ENCODE measurements at places on chromosomes 7 and 10. TPM values are rescaled to one million over a fixed set of nuclear protein-coding genes. Genes with fewer than 3 reads are reported as not detected.

The LLCFC1 gene
- not detected for total RNA-seq

The CFTR gene
- 267 TPM for total RNA-seq

The CALHM1 gene
- not detected for total RNA-seq

The OGDHL gene
- 1.0 TPM for total RNA-seq

The RBM20 gene
- total RNA-seq: not detected

The MSMB gene
- 7.4 TPM for total RNA-seq

The TOMM7 gene
- 290 TPM for total RNA-seq

The TAC1 gene
- total RNA-seq: 2.8 TPM

The SPDYE11 gene
- not detected for total RNA-seq

The SEMA4G gene
- total RNA-seq: 15.9 TPM

The CPA2 gene
- not detected for total RNA-seq

The UPK3B gene
- 6.0 TPM for total RNA-seq

The PAX4 gene
- not detected for total RNA-seq

The PTF1A gene
- not detected for total RNA-seq

The FAM171A1 gene
- 2.6 TPM for total RNA-seq

The CYP3A4 gene
- not detected for total RNA-seq

The AGR3 gene
- total RNA-seq: 11.0 TPM

The PPP1R17 gene
- total RNA-seq: not detected

The WEE2 gene
- not detected for total RNA-seq

The LRRC17 gene
- 0.42 TPM for total RNA-seq

The STAG3 gene
- total RNA-seq: 1.2 TPM

All from Calu3 (cell line).